NCI-H1092 (cell line): ENCODE measurements at places on chromosomes 1 and 21.
A peak's percentile ranks its signal among the peaks of the same experiment; 100 is the strongest.

DNA sequence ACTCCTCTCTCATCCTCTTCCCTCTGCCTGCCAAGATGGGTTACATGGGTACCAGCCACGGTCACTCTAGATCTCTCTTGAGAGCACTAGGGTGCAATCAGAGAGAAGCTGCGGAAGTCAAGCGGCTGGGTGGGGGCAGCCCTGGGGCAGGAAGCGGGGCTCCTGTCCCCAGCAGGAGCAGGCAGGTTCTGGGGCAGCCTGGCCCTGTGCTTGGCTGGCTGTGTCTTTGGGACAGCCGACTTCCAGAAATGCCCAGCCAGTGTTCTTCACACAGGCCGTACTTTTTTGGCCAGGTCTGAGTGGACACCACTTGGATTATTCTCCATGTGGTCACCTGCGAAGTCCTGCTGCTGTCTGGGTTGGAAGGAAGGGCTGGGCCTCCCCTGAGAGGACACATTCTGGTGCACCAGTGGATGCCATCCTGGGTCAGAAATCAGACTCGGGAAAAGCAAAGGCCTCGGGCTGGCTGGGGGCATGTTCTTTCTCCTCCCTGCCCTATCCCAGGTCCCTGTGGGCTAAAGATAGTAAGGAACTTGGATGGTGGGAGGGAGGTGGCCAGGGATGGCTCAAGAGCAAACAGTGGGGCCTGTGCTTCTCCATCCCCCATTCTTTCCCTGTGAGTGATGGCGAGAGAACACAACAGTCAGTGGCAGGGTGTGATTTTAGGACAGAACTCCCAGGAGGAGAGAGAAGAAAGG lies 93.7 kb downstream of the ITPKB start:
- DNase-seq, result no peak

GRCh38 chr1:229164348-229164747 lies 106.6 kb upstream of the RAB4A start:
- DNase-seq, result no peak

- no peak for DNase-seq
Observed at GRCh38 chr1:101228424-101229134, 8.2 kb upstream of the S1PR1 start.

GRCh38 chr1:48089356-48089891 lies 92.2 kb upstream of the TRABD2B start:
- no peak for DNase-seq

GRCh38 chr1:77467021-77467595 lies 185.3 kb downstream of the AK5 start:
- DNase-seq, result no peak

- no peak for DNase-seq
Observed at GRCh38 chr1:29675481-29676263, 439.4 kb downstream of the PTPRU start.

DNA sequence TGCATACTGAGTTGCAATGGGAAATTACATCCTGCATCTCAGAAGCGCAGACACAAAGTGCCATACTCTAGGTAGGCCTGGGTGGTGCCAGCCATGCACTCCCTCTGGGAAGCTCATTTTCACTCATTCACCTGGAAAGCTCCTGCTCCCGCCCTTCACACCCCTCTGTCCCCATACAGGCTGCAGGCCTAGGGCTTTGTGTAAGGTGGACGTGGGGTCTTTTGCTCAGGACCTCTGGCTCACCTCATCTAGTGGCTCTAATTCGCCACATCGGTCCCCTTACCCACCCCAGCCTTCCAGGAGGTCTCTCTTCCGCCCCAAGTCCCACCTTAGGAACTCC lies 751 bp downstream of the MRPS15 start:
- no peak for DNase-seq

GRCh38 chr1:178238722-178239510 lies 145.0 kb downstream of the RASAL2 start:
- DNase-seq, result no peak

GRCh38 chr21:44710294-44710665 lies 1.1 kb downstream of the TSPEAR start:
- DNase-seq, result peak; percentile 41

- no peak for DNase-seq
Observed at GRCh38 chr1:167748906-167749305, 27.1 kb downstream of the MPZL1 start.

GRCh38 chr1:91948097-91948496 lies 1.1 kb upstream of the BRDT start:
- DNase-seq, result no peak

GRCh38 chr21:42486531-42486930 lies 9.5 kb downstream of the RSPH1 start:
- no peak for DNase-seq

GRCh38 chr1:205633421-205633976 lies 1.7 kb upstream of the ELK4 start:
- DNase-seq, result no peak

GRCh38 chr1:212950243-212951125 lies at the start of gene VASH2:
VASH2 (plus strand) TSS chr1:212950541; CDS start chr1:212951543, 1,002 bp downstream.
- DNase-seq, result peak; percentile 88

DNA sequence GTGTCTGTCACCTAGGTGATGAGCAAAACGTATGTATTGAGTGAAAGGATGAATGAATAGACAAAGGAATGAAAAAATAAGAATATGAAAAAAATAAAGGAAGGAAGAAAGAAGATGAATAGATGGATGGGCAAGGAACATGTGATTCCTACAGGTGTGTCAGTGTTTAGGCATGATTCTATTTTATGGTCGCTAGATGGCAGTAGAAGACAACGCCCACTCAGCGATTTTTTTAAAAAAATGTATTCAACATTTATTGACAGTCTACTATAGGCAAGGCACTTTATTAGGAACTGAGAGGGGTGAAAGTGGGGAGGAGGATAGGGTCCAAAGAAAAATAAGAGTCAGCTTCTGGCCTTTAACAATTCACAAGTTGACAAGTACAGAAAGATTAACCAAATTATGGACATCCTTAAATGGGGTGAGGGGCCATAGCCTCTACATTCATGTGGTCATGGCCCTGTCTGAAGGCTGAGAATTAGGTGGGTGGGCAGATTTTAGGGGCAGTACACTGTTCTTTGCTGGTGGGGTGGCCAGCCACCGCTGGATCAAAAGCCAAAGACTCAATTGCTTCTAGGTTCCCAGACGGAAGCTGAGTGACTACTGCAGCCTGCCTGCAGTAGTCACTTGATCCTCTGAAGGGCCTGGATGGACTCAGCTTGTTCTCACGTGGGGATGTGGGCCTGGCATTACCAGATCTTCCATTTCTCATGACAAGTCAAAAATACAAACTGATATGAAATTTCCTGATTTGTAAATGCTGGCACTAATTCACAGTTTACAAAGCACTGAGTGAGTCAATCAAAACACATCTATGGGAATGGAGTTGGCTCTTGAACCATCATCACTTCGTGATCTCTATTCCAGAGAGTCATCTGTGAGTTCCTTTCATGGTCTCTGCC lies 83.9 kb downstream of the FASLG start:
- no peak for DNase-seq

DNA sequence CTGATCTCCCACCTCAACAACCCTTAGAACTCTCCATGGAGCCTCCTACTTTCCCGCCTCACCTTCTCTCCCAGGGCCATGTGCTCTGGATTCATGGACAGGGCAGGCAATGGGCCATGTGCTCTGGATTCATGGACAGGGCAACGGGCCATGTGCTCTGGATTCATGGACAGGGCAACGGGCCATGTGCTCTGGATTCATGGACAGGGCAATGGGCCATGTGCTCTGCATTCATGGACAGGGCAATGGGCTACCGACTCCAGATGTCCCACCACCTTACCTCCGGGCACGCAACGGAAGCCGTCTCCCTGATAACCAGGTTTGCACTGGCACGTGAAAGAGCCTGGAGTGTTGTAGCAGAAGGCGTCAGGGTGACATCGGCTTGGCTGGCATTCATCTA lies 53.2 kb downstream of the NID1 start:
- DNase-seq, result no peak

- DNase-seq, result no peak
Observed at GRCh38 chr1:87333692-87334347, 5.1 kb downstream of the LMO4 start.

GRCh38 chr1:31151402-31151801 lies 85.9 kb upstream of the PUM1 start:
- no peak for DNase-seq

DNA sequence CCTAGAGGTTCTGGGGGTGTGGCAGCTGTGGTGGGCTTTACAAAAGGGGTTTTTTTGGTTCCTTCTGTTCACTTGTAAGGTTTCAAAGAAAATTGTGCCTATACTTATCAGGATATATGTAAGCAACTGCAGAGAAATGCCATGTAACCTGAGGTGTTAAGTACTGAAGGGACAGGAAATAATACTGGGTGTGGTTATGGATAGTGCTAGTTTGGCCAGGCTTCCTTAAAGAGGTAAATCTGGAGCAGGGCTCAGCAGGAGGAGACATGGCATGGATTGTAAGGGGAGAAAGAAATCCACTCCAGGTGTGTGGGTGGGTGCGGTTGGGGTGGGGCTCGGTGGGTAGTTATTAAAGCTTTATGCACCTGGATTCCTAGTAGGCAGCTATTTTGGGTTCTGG lies 28.3 kb downstream of the KIRREL1 start:
- DNase-seq, result no peak

DNA sequence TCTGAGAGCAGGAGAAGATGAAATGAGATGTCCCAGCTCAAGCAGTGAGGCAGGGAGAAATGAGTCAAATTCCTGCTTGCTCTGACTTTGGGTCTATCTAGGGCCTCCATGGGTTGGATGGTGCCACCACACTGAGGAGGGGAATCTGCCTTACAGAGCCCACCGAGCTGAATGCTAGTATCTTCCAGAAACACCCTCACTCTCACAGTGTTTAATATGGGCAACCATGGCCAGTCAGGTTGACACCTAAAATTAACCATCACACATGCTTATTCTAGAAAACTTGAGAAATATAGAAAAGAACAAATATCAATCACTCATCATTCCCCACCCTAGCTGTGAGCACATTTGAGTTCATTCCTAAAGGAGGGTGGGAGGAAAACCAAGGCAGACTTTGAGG lies 29.4 kb upstream of the FHAD1 start:
- DNase-seq, result no peak
